GM12865 (cell line): ENCODE measurements at places on chromosomes 7 and 10.

DNA sequence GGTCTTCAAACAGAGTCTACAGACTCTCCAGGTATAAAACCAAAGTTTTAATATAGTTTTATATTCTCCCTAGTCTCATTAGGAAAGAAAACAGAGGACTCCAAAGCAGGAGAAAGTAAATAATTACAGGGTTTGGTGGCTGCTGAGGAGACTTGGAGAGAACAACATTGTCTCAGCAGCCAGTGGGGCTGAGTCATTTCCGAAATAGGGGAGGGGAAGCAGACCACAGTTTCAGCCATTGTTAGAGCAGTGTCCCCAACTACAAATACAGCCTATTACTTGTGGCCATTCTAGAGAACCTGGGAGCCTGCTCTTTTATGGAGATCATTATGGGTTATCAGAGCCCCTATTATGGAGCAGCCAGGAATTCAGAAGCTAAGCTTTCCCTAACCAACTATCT, 44.2 kb upstream of the A1CF start:
- DNase-seq = no peak

DNA sequence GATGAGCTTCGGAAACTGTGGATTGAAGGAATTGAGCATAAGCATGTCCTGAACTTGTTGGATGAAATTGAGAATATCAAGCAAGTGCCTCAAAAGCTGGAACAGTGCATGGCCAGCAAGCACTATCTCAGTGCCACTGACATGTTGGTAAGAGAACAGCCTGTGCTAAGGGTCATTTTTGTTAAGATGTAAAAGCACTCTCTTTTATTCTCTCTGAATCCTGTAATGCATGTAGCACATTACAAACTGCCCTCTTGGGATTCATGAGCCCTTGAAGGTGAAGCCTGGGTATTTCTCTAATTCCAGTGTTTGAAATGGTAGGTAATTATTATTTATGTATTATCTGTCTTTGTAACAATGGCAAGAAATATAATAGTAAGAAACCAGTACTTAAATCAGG, 36.1 kb downstream of the EXOC4 start:
- DNase-seq = no peak

GRCh38 chr7:2639181-2639681, 7.4 kb downstream of the TTYH3 start:
- DNase-seq = no peak

GRCh38 chr7:157139111-157139809, 534 bp downstream of the UBE3C start:
- peak; percentile 75 for DNase-seq

DNA sequence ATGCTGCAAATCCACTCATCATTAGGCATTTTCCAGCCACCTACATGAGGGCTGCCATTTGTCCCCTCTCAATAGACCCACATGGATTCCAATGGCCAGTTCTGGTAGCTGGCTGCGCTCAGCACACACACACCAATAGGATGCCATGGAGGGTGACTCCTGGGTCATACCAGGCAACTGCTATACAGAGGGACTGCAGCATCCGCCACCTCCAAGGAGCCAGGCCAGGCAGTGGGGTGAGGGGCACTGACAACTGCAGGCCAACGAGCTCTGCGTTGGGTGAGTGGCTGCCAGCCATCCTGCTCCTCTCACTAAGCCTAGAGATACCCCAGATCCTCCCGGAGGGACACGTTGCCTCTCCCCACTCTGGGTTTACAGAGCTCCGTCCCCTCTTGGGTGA, 118.8 kb upstream of the NANOS1 start:
- DNase-seq = no peak

- peak; percentile 83 for DNase-seq
Observed at GRCh38 chr10:30782537-30783461, 153.2 kb upstream of the LYZL2 start.

DNA sequence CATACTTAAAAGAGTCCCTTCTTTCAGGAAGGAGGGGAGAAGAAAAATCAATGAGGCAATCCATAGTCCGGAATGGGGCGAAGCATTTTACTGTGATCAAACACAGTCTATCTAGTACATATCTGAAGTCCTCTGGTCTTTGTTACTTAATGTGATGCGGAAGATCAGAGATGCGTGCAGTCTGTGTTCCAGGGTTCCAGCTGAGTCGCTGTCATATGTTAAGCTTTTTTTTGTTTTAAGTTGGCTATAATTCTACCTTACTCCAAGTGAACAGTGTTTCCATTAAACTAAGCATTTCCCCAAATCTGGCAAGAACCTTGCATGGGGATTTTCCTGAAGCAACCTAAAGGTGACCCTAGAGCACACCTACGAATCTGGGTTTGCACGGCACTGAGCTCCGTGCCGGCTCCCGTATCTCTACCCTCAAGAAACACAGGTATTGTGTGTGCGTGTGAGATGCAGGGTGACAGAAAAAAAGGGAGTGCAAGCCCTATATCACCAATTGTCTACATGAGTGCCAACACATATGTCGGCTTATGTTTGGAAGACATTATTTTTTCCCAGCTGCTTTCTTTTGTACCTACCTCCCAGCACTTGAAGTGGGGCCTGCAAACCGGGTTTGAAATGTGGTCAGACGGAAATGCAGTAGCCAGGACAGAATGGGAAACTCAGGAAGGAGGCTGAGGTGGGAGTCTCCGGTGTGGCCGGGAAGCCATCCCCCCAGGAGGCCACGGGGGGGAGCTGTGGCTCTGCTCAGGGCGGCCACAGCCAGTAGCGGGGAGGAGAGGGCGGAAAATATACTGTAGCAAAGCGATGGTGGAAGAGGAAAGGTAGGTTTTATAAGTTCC, 435.8 kb upstream of the MGMT start:
- DNase-seq = peak; percentile 39
